ENCODE measurements at places on chromosomes 12 and 14.

DNA sequence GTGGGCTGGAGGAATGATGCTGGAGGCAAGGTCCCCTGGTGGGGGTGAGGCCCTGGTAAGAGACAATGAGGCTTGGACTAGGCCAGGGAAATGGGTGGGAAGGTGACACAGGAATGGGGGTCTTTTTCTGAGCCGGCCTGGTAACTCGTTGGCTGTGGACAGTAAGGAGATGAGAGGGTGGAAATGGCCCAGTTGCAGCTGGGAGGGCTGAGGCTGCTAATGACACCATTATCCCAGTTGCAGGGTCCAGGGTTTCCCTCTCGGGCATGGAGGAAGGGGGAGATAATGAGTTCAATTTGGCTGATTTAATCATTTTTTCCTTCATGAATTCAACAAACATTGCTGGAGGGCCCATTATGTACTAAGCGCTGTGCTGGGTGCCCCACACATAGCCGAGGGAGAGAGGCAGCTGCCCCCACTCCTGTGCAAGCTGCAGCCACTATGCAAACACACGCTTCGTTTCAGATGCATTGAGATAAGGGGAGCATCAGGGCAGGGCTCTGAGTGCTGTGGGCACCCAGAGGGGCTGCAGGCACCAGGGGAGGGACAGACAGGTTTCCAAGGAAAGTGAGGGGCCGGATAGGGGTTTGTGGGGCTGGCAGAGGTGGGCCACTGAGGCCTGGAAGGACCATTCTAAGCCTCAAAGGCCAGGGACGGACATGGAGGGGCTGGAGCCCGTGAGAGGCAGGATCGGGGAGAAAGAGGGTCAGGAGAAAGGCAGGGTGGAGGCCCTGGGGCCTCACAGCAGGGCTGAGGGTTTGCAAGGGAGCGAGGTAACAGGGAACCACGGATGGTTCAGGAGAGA, 43.2 kb upstream of the MEG3 start:
- DNase-seq, result no peak

GRCh38 chr12:132151145-132151765, 7.0 kb downstream of the NOC4L start:
- no peak for DNase-seq

DNA sequence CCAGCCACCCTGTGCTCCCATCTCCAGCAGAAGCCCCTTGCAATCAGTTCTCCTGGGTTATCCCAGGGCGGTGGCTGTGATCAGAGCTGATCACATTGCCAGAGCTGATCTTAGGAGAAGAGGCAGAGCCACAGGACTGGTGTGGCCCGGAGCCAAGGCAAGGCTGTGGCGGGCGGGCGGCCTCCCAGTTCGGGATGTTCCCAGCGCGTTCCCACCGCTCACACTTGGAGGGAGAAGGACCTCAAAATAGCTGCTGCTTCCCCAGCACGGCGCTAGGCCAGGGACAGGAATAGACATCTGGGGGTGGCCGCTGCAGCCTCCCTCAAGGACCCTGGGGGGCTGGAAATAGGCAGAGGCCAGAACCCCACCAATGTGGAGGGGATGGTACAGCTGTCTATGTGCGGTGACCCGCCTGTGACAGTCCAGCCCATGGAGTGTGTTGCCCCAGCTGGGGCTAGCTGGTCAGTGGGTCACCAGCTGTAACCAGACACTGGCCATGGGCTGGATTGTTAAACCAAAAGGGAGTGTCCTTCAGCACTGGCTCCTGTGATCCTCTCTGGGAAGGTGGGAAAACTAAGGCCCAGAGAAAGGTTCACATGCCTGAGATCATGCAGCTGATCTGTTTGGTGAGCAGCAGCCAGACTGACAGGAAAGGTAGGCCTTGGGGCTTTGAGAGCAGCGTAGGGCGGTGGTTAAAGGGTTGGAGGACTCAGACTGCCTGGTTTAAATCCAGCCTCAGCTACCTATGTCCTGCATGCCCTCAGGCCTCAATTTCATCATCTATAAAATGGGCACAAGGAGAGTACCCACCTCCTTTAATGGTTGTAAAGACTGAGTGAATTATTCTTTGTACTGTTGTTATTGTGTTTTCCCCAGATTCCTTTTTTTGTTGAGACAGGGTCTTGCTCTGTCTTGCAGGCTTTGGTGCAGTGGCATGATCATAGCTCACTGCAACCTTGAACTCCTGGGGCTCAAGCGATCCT, 8.0 kb upstream of the POP5 start:
- DNase-seq, result no peak

GRCh38 chr12:18277196-18277595, 15.9 kb downstream of the PIK3C2G start:
- DNase-seq, result peak; percentile 32

DNA sequence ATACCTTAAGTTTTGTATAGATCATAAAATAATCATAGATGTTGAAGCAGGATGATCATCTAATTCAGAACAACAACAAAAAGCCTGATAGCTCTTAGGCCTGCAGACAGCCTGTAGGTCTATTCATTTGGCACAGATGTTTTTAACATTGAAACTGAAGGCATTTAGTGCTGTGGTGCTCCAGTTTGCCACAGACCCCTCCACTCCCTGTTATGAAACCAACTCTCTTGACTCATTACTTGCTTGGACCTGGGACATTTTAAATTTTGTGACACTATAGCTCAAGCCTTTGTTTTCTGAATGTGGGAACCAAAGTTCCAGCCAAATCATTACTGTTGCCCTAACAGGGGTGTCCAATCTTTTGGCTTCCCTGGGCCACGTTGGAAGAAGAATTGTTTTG, 9.1 kb downstream of the PRKCH start:
- DNase-seq, result no peak

DNA sequence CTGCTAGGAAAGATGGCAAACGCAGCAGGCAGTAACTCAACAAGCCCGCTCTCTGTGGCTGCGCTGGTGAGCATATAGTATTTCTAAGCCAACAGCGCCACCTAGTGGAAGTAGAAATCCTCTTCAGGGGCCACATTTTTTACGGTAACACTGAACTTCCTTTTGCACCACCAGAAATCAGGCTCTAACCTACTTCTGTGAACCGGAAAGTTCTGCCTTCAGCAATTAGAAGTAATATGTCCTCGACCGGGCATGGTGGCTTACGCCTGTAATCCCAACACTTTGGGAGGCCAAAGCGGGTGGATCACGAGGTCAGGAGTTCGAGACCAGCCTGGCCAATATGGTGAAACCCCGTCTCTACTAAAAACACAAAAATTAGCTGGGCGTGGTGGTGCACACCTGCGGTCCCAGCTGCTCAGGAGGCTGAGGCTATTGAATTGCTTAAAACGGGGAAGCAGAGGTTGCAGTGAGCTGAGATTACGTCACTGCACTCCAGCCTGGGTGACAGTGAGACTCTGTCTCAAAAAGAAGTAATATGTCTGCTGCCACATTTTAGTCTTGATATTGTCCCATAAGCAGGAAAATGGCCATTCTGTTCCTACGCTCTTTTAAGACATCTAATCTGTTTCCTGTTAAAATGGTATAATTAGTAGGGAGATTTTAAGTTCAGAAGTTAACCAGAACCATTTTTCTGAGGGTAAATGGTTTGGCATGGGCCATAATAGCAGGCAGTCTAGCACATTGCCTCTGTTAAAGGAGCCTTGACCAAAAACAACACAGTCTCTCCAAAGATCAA, 26.8 kb downstream of the APOBEC1 start:
- DNase-seq, result peak; percentile 80

GRCh38 chr12:109737631-109738030, 24.0 kb downstream of the FAM222A start:
- DNase-seq, result peak; percentile 33

DNA sequence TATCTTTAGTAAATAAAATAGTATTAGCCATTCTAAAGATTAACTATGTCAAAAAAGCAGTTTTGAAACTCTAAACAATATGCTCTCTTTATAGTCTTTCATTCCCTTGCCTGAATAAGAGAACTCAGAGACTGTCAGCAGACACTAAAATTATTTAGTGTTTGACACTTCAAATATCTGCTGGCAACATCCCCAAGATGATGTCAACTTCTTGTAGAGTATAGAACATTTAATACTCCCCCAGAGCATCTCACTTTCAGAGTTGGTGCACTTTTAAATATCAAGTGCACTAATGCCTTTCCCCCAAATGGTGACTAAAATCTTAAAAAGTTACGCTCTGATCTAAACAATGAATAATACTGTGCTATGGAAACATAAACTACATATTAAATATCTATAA, 374.9 kb downstream of the SLC6A15 start:
- DNase-seq, result no peak

DNA sequence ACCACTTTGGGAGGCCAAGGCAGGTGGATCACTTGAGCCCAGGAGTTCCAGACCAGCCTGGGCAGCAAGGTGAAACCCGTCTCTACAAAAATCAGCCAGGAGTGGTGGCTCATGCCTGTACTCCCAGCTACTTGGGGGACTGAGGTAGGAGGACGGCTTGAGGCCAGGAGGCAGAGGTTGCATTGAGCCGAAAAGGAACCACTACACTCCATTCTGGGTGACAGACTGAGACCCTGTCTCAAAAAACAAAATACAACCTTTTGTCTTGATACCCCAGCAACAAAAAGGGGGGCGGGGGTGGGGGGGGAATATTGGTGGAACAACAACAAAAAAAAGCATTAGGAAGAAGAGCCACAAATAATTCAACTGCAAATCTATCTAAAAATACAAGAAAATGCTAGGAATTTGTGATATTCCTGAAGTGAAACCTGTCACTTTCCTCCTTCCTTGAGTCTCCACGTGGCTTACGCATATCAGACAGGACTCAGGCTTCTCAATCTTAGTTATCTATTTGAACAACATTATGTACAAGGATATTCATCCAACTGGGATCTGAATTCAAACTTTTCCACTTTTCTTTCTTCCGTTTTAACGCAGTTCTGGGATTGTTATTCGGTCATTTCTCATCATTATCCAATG, 1.3 kb downstream of the R3HDM2 start:
- DNase-seq, result peak; percentile 30

DNA sequence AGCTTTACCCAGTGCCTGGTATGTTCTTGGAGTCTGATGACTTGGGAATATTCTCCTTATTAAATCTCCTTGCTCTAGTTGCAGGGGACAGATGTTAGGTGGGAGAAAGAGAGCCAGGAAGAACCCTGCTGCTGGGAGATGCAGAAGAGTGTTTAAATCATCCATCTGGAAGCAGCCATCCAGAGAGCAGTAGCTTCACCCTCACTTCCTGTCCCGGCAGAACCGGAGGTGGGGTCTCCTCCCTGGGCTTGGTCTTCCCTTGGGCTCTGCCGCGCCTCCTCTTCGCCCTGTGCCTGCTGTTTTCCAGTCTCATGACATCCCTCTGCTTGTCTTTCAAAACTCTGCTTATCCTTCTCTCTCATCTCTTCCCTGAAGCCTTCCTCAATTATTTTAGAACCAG, 15.5 kb downstream of the B4GALNT3 start:
- DNase-seq, result no peak

GRCh38 chr12:64749461-64750200, 9.6 kb downstream of the GNS start:
- DNase-seq, result no peak

GRCh38 chr12:78938341-78939084, 73.9 kb downstream of the SYT1 start:
- no peak for DNase-seq

DNA sequence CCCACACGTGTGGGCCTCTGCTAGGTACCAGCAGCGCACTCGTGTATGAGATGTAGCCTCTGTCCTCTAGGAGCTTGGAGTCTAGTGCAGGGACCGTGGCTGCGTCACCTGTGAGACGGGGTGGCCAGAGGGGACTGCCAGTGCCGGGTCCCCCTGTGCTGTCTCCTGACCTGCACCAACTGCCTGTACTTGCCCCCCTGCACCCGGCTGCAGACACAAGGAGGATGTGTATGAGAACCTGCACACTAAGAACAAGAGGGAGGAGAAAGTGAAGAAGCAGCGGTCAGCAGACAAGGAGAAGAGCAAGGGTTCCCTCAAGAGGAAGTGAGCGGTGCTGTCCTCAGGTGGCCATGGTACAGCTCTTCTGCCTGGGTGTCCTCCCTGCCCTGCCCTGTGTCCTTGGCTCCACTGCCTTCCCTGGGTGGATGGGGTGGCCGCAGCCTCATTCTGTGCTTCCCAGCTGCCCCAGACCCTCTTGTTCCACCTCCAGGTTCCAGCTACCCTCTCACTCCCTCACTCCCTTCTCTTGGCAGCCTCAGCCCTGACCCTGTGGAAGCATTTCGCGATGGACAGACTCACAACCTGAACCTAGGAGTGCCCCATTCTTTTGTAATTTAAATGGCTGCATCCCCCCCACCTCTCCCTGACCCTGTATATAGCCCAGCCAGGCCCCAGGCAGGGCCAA, 9.6 kb downstream of the PTPN6 start:
- no peak for DNase-seq

DNA sequence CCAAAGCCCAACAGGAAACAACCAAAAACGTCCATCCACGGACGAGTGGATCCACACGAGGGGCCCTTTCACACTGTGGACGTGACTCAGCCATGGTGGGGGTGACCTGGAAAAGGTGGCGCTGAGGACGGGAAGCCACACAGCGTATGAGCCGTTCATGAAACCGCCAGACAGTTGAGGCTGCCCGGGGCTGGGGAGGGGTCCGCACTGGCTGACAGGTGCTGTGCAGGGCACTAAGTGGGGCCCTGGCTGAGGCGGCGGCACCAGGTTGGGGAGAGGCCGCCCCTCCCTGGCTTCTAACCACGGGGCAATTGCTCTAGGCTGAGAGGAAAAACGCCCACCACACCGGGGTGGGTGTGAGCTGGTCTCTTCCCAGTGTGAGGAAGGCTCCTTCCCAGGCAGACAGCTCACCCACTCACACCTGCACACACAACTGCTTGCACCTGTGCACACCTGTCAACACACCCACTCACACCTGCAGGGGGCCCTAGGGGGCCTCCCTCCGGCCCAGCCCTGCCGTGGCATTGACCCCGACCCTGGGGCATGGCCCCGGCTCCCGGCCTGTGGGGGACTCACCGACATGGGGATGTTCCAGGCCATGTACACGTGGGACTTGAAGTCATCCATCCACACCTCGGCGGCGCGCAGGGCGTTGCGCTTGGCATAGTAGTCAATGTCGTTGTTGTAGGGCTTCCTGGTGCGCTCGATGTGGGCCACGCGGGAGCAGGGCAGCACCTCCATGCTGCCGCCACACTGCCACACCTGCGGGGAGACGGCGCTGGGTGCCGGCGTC, 58.9 kb downstream of the NOC4L start:
- DNase-seq, result no peak

DNA sequence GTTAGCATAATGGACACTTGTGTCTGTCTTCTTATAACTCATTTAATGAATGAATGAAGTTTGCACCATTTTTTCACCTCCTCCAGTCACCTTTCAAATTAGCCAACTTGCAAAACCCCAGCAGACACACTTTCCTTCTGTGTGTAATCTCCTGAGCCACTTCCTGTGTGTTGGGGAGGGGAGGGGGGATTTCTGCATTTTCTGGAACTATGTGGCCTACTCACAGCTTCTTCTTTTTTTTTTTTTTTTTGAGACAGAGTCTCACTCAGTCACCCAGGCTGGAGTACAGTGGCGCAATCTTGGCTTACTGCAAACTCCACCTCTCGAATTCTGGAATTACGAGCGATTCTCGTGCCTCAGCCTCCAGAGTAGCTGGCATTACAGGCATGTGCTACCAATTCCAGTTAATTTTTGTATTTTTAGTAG, 4.1 kb upstream of the SERPINA1 start:
- peak; percentile 75 for DNase-seq

- no peak for DNase-seq
Observed at GRCh38 chr14:59302313-59302712, 113.8 kb downstream of the DAAM1 start.
